Ureter (tissue), 1 donor: ENCODE measurements at places on chromosomes 11 and 22.

DNA sequence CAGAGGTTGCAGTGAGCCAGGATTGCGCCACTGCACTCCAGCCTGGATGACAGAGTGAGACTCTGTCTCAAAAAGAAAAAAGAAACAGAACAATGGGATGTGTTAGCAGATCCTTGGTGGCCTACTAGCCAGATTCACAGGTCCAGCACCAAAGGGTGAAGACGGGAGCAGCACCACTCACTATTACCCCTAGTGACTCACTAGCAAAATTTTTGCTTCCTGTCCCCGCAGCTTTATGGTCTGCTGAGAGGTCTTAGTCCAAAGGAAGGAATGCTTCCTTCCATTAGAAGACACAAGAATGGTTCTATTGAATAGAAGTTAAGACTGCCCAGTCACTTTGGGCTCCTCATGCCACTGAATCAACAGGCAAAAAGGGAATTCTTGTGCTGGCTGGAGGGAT lies 35.9 kb upstream of the NUP50 start:
- no peak for DNase-seq

DNA sequence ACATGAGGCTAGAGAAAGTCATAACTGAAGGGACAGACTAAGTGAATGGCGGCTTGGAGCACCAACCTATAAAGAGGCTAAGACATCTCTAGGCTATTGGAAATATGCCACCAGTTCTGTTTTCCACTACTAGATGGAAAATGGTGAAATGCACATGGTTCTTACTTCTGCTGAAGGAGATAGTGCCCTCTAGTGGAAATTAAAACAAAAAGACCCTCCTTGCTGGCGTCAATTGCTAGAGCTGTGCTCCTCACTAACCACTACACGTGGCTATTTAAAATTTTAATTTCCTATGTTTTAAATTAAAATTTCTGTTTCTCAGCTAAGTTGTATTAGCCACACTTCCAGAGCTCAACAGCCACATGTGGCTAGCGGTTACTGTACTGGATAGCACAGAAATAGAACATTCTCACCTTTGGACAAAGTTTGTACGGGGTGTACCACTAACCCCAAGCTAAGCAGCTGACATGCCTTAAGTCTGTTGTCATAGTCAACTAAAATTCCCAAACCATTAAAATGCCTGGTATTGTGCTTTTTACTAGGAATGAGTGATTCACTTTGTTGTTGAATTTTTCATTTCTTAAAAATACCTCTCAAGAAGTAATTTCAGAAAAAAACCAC lies 34.1 kb upstream of the CALCA start:
- no peak for DNase-seq

- no peak for DNase-seq
These were observed at the start of gene TEX54 for GRCh38 chr11:62832336-62833234. Gene TEX54 (minus strand): TSS chr11:62832841.

- no peak for DNase-seq
These were observed 62.0 kb upstream of the YPEL1 start for GRCh38 chr22:21797444-21798221.

GRCh38 chr11:34437224-34438125 lies 1.3 kb upstream of the CAT start:
- DNase-seq, result no peak
